Activated CD8-positive, alpha-beta T cell treated with anti-CD3 and anti-CD28 coated beads for 36 hours (primary cell): ENCODE measurements at places on chromosomes 6 and 20. TPM values are rescaled to one million over a fixed set of nuclear protein-coding genes. Genes with fewer than 3 reads are reported as not detected.
A peak's percentile ranks its signal among the peaks of the same experiment; 100 is the strongest.

- H3K36me3 ChIP-seq, result no peaks in the 10 kb centered on the region
- no peaks in the 10 kb centered on the region for H3K4me1 ChIP-seq
- H3K4me3 ChIP-seq, result no peak overlapping the region
- peaks cover 15% of the 10 kb centered on the region for H3K27me3 ChIP-seq
- H3K27ac ChIP-seq, result no peak overlapping the region
These were observed 20.5 kb downstream of the PERP start for GRCh38 chr6:138086573-138087196.

DNA sequence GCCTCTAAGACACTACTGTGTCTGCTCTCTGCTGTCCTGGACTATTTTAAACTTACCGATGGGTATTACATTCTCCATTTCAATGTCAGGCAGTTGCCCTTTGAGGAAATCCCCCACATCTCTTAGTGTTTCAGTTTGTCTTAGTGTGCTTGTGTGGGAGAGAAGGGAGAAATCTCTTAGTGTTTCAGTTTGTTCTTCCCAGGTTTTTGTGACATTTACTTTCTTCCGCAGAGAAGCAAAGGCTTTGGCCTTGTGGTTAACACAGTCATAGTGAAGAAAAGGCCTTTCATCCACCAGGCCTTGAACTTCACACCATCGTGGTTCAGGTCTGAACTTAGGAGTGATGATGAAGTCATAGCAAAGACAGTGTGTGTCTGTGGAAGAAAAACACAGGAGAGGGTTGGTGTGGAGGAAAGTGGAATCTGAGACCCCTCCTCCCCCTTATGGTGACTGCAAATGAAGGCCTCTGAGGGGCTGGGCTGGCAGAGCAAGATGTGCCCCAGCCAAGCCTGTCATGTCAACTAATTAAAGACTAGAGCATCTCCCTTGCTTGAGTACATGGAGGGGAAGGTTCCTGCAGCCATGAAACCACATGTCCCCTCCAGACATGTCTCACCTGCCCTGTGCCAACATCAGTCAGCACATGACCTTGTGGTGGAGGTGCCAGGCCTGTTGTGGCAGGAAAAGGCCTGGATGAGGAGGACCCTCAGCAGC, 23.9 kb downstream of the RAET1L start:
- DNase-seq, result peak; percentile 60
- no peak overlapping the region for H3K4me3 ChIP-seq
- H3K27me3 ChIP-seq, result peaks cover 24% of the 10 kb centered on the region
- H3K36me3 ChIP-seq, result no peaks in the 10 kb centered on the region

DNA sequence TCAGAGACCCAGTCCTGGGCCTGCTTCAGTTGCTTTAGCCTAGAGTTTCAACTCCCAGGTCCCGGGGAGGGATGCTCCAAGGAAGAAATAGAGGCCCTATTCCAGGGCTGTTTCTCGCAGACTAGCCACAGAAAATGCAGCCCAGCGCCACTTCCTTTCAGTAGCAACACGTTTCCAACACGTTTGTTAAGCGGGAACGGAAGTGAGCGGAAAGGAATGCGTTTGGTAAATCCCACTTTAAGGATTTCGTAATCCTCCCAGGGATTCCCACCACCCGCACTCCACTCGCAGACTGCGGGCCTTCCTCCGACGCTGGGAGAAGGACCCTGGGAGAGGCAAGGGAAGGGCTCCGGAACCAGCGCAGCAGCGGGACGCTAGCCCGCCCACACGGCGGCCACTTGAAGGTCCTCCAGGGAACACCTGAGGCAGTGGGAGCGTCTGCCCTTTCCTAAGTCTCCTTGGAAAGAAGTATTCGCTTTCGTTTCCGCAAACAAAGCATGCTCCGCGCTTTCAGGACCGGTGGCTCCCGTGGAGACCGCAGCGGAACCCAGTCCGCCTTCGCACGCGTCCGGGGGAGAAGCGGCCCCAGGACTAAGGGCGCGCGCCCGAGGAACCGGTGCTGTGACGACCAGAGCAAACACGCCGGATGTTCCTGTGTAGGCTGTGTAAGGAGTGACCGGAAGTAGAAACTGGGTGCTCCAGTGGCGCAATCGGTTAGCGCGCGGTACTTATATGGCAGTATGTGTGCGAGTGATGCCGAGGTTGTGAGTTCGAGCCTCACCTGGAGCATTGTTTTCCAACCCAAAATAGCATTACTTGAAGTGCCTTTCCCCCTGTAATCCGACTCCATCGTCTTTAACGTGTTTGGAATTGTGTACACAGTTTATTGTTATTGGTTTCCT, 227.6 kb upstream of the PRSS16 start:
- H3K4me1 ChIP-seq, result peaks cover 7% of the 10 kb centered on the region
- peak overlapping the region; percentile 73 for H3K4me3 ChIP-seq
- peaks cover 13% of the 10 kb centered on the region for H3K27me3 ChIP-seq
- peak; percentile 74 for DNase-seq
- peaks cover 2% of the 10 kb centered on the region for H3K36me3 ChIP-seq
- peak overlapping the region; percentile 41 for H3K27ac ChIP-seq

- no peaks in the 10 kb centered on the region for H3K36me3 ChIP-seq
- peaks cover 1% of the 10 kb centered on the region for H3K4me1 ChIP-seq
- DNase-seq, result no peak
- H3K4me3 ChIP-seq, result no peak overlapping the region
- no peaks in the 10 kb centered on the region for H3K27me3 ChIP-seq
These were observed 66.9 kb downstream of the PHACTR2 start for GRCh38 chr6:143744551-143745165.

GRCh38 chr6:43897571-43898302, 127.7 kb downstream of the VEGFA start:
- H3K4me3 ChIP-seq, result no peak overlapping the region
- H3K4me1 ChIP-seq, result peaks cover 5% of the 10 kb centered on the region
- no peak overlapping the region for H3K27ac ChIP-seq
- no peaks in the 10 kb centered on the region for H3K27me3 ChIP-seq
- H3K36me3 ChIP-seq, result no peaks in the 10 kb centered on the region
- no peak for DNase-seq

- no peak overlapping the region for H3K27ac ChIP-seq
- H3K36me3 ChIP-seq, result no peaks in the 10 kb centered on the region
- no peaks in the 10 kb centered on the region for H3K4me1 ChIP-seq
- H3K27me3 ChIP-seq, result peaks cover 3% of the 10 kb centered on the region
- H3K4me3 ChIP-seq, result no peak overlapping the region
These were observed 826.6 kb downstream of the MAFB start for GRCh38 chr20:39862470-39862891.

Gene PSORS1C2
- not detected for total RNA-seq
